SW 1271 (cell line): ENCODE measurements at places on chromosomes 1 and 21.

DNA sequence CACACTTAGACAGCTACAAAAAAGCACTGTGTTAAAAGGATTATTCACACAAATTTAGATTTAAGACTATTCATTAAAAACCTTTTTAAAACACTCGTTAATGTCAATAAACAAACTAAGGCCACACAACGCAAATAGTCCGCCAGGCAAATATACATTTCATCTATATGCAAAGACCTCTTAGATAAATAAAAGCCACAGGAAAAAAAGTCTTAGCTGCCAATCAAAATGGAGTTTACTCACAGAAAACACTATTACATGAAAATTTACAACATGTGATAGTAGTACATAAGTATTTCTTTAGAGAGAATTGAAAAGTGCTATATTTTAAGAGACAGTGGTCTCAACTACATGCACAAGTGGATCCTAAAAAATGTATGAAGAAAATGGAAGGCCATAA lies 2.7 kb upstream of the PHTF1 start:
- no peak for DNase-seq

DNA sequence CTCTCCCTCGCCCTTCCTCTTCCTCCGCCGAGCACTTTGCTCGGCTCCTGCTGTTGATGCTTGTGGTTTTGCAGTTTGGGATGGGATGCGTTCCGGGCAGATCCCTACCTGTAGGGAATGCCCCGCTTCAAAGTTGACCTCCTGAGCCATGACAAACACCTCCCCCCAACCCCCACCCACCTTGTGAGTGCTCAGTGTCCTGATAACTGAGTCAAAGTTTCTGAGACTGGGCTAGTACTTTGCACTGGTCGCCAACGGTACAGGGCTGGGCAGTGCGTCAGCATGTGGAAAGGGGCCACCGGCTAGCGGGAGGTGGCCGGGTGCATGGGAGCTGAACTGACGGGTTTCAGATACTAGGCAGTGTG lies 771 bp downstream of the RABGAP1L start:
- no peak for DNase-seq

DNA sequence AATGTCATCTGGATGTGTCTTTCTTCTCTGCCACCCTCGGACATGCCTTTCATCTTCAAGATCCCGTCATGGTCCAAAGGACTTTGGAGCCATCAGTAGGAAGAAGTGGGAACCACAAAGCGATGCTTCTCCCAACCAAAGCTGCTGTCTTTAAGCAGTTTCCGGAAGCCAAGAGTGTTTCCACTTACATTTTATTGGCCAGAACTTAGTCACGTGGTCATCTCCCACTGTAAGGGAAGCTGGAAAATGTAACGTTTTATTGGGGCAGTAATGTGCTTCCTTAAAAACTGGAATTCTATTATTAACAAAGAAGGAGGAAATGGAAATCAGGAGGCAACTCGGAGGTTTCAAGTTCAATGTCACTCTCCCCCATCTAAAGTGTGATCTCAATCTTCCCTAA lies 170.8 kb downstream of the ATG4C start:
- no peak for DNase-seq

GRCh38 chr1:216721062-216721461 lies 2.2 kb downstream of the ESRRG start:
- no peak for DNase-seq

- no peak for DNase-seq
Observed at GRCh38 chr1:36885540-36886357, 148.6 kb downstream of the GRIK3 start.

GRCh38 chr21:26522704-26523103 lies 50.4 kb downstream of the CYYR1 start:
- DNase-seq: no peak

GRCh38 chr1:28517649-28517999 lies 11.8 kb downstream of the RCC1 start:
- peak; percentile 55 for DNase-seq

GRCh38 chr1:156717351-156717750 lies 10.9 kb upstream of the METTL25B start:
- no peak for DNase-seq

- no peak for DNase-seq
Observed at GRCh38 chr1:191943684-191944083, 214.6 kb upstream of the RGS18 start.

DNA sequence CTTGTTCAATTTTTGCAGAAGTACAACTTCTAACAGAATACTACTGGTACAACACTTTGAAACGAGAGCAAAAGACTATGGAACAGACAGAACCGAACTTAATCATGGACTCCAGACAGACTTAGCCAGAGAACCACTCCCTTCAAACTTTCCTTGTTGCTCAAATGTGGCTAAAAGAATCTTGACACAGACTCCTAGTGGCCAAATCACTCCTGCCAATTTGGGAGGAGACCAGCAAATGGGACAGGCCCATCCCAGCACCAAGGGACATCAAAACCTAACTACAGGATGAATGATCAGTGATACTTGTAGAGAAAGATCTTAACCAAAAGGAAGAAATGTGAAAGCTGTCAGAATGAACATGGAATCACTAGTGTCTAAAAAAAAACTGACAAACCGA lies 154.0 kb downstream of the MATN1 start:
- no peak for DNase-seq

- no peak for DNase-seq
Observed at GRCh38 chr1:41806472-41807155, 112.1 kb downstream of the HIVEP3 start.

GRCh38 chr1:182397653-182398393 lies 2.6 kb downstream of the TEDDM1 start:
- DNase-seq: no peak

- no peak for DNase-seq
Observed at GRCh38 chr1:156656806-156657740, 15.2 kb downstream of the BCAN start.

GRCh38 chr1:207806531-207807325 lies 54.9 kb downstream of the CD46 start:
- DNase-seq: no peak

GRCh38 chr1:10431070-10431730 lies 967 bp downstream of the CENPS start:
- DNase-seq: peak; percentile 26

- no peak for DNase-seq
Observed at GRCh38 chr1:20266141-20266540, 24.5 kb upstream of the VWA5B1 start.

GRCh38 chr1:89685461-89685860 lies 52.5 kb downstream of the LRRC8C start:
- DNase-seq: no peak

GRCh38 chr1:187514110-187514509 lies 685.4 kb downstream of the PLA2G4A start:
- DNase-seq: no peak

DNA sequence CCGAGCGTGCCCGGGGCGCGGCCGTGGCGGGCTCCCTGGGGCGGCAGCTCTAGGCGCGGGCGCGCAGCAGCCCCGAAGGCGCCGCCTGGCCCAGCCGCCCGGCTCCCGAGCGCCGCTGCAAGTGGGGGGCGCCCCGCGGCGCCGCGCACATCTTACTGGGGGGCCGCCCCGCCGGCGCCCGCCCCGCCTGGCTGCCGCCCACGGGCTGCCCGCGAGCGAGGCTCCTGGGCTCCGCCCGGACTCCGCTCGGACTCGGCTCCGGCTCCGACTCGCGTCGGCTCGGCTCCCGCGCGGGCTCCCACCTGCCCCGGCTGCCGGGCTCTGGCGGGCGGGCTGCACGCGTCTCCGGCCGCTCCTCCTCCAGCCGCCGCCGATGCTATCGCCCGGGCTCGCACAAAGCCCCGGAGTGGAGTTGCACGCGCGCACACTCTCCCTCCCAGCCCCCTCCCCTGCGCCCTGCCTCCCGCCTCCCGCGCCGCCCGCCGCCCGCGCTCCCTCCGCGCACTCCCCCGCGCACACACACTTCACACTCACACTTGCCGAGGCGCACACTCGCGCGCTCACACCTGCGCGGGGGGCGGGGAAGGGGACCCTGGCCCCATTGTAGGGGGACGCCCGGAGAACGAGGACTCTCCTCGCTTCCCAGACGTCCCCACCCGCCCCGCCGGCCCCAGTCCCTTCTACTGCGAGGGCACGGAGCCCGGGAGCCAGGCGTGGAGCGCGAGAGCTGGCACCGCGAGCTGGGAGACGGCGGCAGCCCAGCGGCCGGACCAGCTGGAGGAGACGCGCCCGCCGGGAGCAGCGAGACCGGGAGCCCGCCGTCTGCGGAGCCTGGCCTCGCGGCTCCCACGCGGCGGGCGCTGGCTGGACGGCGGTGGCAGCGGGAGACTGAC lies at the start of gene GRIK3:
Gene GRIK3 (minus strand): TSS at position 395 of the 893 bp plus-strand sequence. CDS start 407 bp downstream, outside the sequence.
- DNase-seq: no peak

- DNase-seq: no peak
Observed at GRCh38 chr21:36750576-36750959, 51.7 kb downstream of the SIM2 start.

DNA sequence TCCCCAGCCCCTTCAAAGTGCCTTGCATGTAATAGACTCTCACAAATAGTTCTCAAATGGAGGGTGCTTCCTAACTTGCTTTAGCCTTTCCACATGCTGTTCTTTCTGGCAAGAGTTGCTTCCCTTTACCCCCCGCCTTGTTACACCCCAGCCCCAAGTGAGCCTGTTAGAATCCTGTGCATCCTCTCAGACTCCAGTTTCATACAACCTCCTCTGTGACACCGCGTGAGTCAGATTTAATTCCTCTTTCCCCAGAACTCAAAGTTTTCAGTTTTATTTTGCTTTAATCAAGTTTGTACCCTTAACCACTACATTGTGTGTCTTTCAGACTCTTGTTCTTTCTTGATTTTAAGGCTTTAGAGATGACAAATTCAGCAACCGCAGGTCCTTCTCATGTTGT lies 234.5 kb upstream of the HOOK1 start:
- DNase-seq: no peak

- no peak for DNase-seq
Observed at GRCh38 chr1:157404063-157404501, 148.2 kb downstream of the FCRL5 start.

GRCh38 chr1:154883919-154884868 lies 14.1 kb upstream of the KCNN3 start:
- DNase-seq: no peak

DNA sequence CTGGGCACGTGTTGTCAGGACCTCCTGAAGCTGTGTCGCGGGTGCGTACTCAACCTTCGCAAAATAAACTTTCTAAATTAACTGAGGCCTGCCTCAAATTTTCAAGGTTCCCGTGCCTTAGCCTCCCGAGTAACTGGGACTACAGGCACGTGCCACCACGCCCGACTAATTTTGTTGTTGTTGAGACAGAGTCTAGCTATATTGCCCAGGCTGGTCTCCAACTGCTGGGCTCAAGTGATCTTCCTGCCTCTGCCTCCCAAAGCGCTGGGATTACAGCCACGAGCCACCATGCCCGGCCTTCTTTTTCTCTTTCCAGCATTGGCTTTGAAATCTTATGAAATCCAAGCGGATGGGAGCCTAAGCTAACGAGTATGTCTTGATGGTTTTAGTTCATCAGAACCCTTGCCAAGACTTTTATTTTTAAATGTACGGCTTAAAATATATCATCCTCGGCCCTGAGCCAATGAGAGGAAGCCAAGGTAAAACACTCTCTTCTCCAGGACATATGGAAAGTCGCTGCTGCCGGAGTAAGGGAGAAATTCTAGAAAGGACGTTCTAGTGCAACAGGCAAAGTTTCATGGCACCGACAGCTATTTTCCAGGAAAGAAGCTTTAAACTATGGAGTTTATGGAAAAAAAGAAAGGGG lies 12.7 kb upstream of the ERVH48-1 start:
- DNase-seq: no peak

DNA sequence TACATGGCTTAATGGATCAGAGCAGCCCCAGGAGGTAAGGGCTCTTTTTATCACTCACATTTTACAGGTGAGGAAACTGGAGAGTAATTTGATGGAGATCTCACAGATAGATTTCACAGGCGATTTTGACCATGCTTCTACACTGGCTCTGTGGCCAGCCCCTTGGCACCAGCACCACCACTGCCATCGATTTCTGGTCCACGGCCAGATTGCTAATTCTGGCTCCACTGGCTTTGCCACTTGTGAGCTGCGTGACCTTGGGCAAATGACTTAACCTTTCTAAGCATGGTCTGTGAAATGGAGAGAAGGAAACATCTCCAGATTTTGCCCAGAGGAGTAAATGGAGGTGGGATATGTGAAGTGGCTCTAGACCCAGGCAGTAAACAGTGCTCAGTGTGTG lies 32.6 kb downstream of the KCNC4 start:
- DNase-seq: no peak

- no peak for DNase-seq
Observed at GRCh38 chr1:27402349-27402754, 9.9 kb downstream of the GPR3 start.

- DNase-seq: no peak
Observed at GRCh38 chr1:3034162-3034561, 12.9 kb downstream of the ACTRT2 start.

GRCh38 chr1:8397511-8397910 lies 79.6 kb downstream of the SLC45A1 start:
- DNase-seq: peak; percentile 35

DNA sequence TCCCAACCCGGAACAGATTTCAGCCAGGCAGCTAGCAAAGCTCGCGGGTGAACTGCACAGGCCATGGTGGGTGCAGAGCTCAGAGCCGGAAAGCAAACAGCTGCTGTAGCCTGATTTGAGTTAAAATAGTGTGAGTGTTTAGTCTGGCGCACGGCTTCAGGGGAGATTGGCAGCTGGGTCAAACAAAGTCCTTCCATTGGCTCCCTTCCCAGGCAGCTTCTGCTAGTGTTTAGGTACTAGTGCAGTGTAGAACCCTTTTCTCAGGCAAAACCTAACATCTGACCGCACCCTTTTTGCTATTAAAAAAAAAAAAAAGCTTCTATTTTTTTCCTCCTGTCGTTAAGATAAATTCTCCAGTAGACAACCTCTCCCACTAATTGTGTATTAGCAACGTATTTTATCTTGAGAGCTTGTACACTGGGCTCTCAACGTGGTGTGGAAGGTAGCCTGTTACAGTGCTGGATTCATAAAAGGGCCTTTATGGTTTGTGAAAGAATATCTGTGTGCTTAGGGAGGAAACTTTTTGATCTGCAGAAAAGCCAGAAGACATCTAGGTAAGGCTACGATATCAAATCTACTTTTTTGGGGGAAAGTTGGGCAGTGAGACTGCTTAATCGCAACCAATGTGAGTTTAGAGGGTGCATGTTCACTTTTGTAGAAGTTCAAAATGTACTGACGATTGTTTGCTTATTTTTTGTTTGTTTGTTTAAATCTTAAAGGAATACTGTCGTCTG lies 689.6 kb downstream of the USP25 start:
- no peak for DNase-seq

DNA sequence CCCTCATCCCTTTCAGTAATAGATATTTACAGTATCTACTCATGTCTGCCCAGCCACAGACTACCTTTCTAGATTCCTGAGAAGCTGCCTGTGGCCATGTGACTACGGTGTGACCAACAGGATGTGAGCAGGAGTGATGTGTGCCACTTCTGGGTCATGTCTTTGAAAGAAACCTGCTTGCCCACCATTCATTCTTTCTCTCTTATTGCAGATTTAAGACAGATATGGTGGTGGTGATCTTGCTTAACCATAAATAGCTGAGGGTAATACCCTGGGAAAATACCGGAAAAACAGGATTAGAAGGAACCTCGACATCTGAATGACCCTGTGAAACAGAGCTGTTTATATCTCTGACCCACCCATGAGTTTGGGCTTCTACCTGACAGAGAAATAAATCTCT lies 41.6 kb upstream of the GUCA2A start:
- DNase-seq: no peak

GRCh38 chr1:152461544-152461943 lies 47.5 kb upstream of the CRNN start:
- peak; percentile 16 for DNase-seq
